ENCODE measurements at places on chromosomes 11 and 22. TPM values are rescaled to one million over a fixed set of nuclear protein-coding genes. Genes with fewer than 3 reads are reported as not detected.

- peak; percentile 34 for DNase-seq
These were observed 77.9 kb downstream of the BTBD10 start for GRCh38 chr11:13384908-13385640.

GRCh38 chr11:3181725-3182461 is 16.8 kb upstream of the OSBPL5 start:
- no peak for DNase-seq

GLYAT gene
- total RNA-seq, result not detected

DNA sequence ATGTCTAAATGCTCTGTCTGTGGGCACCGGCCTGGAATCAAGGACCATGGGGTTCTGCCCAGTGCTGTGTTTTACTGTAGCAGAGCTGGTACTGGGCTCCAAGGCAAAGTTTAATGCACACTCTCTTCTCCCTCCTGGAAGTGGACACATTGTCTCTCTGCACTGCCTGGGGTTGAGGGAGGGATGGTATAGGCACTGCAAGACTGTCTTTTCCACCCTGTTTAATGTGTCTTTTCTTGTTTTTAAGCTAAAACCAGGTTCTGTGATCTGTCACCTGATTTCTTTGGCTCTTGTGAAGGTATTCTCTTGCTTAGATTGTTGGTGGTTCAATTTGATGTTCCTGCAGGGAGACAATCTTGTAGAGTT is 109.3 kb upstream of the SERPIND1 start:
- DNase-seq, result no peak

MRGPRX3 gene
- 0.34 TPM for total RNA-seq

SYNGR1 gene
- 0.35 TPM for total RNA-seq

RAG2 gene
- not detected for total RNA-seq

RAB1B gene
- total RNA-seq, result 87.0 TPM

DLG2 gene
- total RNA-seq, result 0.26 TPM

- no peak for DNase-seq
These were observed 13.2 kb downstream of the TKFC start for GRCh38 chr11:61345954-61346843.
